T-helper 17 cell (primary cell): ENCODE measurements at places on chromosomes 12 and 14.

DNA sequence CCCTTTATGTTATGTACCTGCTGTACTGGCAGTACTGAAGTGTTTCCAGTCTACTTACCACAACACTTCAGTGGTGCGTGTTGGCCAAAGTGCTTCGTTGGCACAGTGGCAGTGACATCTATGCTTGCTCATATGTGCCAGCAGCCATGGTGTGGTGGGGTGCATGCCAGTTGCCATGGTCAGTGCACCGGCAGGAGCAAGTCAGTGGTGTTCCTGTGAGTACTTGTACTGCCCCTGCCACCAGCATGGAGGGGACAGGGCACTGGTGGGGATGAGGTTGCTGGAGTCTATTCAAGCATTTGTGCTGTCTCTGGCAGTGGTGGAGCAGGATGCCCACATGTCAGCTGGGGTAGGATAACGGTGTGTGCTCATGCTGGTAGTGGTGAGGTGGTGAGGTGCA is 800.0 kb downstream of the TRHDE start:
- no peak for DNase-seq

DNA sequence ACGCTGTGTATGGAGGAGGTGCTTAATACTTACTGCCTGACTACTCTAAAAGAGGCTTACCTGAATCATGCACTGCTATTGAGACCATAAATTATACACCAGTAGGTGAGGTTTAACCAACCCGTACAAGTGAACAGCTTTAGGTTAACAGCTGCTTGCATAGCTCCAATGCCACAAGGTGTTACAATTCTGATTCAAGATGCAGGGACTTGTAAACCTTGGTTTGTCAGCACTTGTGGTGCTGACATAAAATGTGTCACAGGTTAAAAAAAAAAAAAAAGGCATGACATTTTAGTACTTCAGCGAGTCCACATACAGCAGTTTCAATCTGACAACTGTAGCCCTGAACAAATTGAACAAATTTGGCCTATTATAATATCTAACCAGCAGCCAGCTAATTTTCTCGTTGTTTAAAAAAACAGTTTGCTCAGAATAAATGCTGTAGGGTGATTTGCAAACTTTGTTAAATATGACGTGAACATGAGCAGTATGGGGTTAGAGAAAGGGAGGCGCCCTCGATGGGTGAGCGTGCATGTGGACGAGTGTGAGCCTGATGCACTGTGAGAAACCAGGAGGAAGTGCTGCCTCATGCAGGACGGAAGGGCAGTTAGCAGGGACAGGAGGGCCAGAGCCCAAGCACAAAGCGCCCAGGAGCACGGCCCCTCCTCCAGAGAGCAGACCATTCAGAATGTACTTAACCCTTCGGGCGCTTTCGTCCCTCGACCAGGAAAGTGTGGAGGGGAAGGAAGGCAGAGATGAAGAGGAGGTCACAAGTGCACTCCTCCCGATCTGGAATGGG is 44.7 kb downstream of the TCHP start:
- DNase-seq = no peak

DNA sequence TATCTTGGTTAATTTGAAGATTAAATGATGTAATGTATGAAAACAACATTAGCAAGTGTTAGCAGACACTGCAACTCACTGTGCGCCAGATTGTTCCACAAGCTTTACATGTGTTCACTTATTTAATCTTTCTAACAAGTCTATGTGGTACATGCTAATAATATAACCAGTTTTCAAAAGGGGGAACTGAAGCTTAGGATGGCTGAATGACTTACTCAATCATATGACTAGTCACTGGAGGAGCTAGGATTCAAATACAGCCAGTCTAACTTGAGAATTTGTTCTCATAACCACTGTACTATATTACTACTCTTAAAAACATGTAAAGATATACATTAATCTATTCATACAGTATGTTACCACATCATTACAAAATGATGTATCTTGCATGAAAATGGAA is 60.5 kb upstream of the LRIG3 start:
- no peak for DNase-seq

GRCh38 chr12:130097798-130098255 is 64.4 kb upstream of the FZD10 start:
- DNase-seq = no peak

- no peak for DNase-seq
These were observed 40.1 kb downstream of the NGB start for GRCh38 chr14:77230914-77231313.

DNA sequence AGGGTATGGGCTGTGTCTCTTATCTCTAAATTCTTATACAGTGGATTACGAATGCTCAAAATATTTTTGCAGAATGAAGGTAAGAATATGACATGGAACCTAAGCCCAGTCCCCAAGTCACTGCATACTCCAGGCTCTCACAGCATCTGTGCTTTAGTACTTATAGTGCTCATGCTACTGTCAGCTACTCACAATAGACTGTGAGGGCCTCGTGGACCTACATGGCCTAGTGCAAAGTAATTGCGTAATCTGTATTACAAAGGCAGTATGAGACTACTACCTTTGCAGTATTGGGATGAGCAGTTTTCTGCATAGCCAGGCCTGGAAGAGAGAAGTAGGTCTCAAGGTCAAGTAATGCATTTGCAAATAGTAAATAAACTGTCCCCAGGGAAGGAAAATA is 27.9 kb downstream of the VWF start:
- no peak for DNase-seq

DNA sequence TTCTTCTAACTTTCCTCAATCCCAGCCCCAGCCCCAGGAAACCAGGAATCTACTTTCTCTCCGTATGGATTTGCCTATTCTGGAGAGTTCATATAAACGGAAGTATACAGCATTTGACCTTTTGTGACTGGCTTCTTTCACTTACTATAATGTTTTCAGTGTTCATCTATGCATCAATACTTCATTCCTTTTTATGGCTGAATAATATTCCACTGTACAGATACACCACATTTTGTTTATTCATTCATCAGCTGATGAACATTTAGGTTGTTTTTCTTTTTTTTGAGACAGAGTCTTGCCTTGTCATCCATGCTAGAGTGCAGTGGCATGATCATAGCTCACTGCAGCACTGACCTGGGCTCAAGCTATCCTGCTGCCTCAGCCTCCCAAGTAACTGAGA is 3.9 kb upstream of the PLEKHG3 start:
- no peak for DNase-seq

GRCh38 chr12:22101749-22102243 is 55.8 kb downstream of the CMAS start:
- DNase-seq = no peak

DNA sequence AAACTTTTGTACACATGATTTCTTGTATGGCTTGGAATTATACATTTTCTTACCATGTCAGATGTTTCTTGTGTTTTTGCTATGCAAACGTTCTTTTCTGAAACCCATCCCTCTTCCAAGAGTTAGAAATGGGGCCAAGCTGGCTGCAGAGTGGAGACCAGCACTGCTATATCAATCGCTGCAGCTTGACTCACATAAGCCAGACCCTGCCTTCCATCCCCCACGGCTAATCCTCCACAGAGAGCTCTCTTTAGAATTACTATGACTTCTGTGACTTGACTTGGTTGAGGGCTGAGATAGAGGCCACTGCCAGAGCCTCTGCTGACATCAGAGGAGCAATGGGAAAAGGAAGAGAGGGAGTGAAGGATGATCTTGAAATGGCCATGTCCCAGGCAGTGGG is 147.9 kb downstream of the DACT1 start:
- no peak for DNase-seq

- DNase-seq = no peak
These were observed 20.1 kb downstream of the ARL6IP4 start for GRCh38 chr12:123000578-123000977.

DNA sequence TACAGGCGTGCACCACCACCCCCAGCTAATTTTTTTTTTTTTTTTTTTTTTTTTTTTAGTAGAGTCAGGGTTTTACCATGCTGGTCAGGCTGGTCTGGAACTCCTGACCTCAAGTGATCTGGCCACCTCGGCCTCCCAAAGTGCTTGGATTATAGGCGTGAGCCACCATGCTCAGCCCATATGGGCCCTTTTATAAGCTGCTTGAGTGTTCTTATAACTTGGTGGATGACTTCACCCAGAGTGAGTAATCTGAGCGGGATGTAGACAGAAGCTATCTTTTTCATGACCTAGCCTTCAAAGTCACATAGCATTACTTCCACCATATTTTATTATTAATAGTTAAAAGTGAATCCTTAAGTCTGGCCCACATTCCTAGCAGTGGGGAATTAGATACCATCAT is 16.4 kb downstream of the BBOF1 start:
- DNase-seq = no peak

GRCh38 chr12:110073049-110073831 is 24.9 kb upstream of the C12orf76 start:
- peak; percentile 11 for DNase-seq

- no peak for DNase-seq
These were observed 114.4 kb downstream of the PRICKLE1 start for GRCh38 chr12:42475106-42475505.

DNA sequence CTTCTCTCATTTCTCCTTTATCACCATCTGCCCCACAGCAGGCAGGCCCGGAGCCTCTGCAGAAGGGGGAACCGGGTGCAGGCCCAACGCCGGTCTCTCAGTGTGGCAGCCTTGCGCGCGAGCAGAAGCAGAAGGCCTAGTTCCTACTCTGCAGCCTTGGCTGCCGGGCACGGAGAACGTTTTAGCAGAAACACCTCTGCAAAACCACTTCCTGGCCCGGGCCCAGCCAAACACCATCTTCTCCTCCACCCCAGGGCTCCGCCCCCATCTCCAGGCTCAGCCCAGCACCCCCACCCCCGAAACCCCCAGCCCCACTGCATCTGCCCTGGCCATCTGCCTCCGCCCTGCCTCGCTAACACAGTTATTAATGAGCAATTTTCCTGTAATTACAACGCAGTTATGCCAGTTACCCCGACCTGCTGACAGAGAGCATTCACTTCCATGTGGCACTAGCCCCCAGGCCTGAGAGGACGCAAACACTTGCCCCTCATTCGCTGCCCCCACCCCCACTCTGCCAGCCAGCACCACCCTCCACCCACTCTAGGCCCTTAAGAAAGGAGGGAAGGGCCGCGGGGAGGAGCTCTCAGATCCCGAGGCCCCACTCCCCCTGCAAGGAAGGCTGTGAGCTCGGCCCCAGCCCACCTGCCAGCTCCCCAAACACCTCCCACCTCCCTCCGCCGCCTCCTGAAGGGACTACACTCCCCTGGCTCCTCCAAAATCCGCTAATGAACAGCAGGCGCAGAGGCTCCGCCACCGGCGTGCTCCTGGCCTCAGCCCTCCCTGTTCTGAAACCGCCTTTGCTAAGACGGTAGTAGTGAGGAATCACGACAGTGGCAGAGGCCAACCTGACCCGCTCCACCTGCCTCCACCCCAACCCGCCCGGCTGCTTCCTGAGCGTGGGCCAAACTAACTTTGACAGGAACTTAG is 44.7 kb upstream of the FBRSL1 start:
- DNase-seq = peak; percentile 55

- DNase-seq = no peak
These were observed 26.7 kb downstream of the C14orf132 start for GRCh38 chr14:96065661-96066459.
